GM12878 (cell line): ENCODE measurements at places on chromosomes 6 and 20. TPM values are rescaled to one million over a fixed set of nuclear protein-coding genes. Genes with fewer than 3 reads are reported as not detected.
A peak's percentile ranks its signal among the peaks of the same experiment; 100 is the strongest.

Gene ADTRP
- 0.84 and 1.2 TPM in 2 replicates for polyA plus RNA-seq

DNA sequence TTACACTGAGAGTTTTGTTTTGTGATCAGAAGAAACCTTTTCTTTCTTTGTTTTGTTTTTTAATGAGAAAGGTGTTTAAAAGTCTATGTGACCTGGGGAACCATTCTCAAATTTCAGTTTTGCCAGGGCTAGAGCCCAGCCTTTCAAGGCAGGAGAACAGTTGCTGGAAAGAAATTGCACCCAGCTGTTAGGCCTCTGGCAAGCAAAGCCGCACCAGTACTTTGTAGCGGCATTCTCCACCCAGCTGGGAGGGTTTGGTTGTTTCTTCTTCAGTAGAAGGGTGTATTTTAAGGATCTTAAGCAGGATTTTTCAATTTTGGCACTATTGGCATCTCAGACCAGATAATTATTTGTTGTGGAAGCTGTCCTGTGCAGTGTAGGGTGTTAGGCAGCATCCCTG lies 16.6 kb upstream of the MAPK13 start:
- H3K4me1 ChIP-seq, result peaks cover 45% of the 10 kb centered on the region
- no peaks in the 10 kb centered on the region for H3K27me3 ChIP-seq
- H3K4me3 ChIP-seq, result no peak overlapping the region
- DNase-seq, result no peak
- H3K36me3 ChIP-seq, result peaks cover 12% of the 10 kb centered on the region; the same call in 1 of the 2 replicates
- H3K27ac ChIP-seq, result peak overlapping the region; percentile 58

Gene TRAM2
- polyA plus RNA-seq, result 13.8 and 13.9 TPM in 2 replicates

DNA sequence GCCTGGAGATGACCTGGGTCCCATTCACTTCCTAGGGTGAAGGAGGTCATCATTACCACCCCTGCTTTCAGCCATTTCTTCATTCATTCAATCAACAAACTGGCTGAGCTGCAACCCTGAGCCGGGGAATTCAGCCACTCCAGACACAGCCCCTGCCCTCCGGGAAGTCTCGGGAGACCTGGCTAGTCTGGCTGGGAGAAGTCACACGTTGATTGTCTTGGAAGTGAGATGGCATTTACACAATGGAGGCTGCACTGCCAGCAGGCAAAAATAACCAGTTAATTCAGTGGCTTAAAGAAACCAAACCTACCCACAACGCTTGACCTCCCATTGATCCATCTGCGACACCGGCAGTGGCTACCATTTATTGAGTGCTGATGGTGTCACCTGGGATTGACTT lies 2.0 kb upstream of the PMEPA1 start:
- no peaks in the 10 kb centered on the region for H3K4me1 ChIP-seq
- no peak for DNase-seq
- no peaks in the 10 kb centered on the region for H3K36me3 ChIP-seq
- H3K4me3 ChIP-seq, result no peak overlapping the region
- no peak overlapping the region for H3K27ac ChIP-seq

- no peak overlapping the region for H3K4me3 ChIP-seq
- DNase-seq, result no peak
- H3K4me1 ChIP-seq, result no peaks in the 10 kb centered on the region
- no peaks in the 10 kb centered on the region for H3K27me3 ChIP-seq
- no peak overlapping the region for H3K27ac ChIP-seq
Observed at GRCh38 chr6:165585060-165585459, 78.0 kb downstream of the PDE10A start.

Gene PIGU
- 34.3 and 35.1 TPM in 2 replicates for polyA plus RNA-seq

GRCh38 chr6:156840606-156841005 lies 63.4 kb downstream of the ARID1B start:
- no peaks in the 10 kb centered on the region for H3K27me3 ChIP-seq
- no peak for DNase-seq
- H3K36me3 ChIP-seq, result peaks cover 4% of the 10 kb centered on the region
- H3K4me3 ChIP-seq, result no peak overlapping the region
- peak overlapping the region; percentile 30; the same call in 1 of the 2 replicates for H3K27ac ChIP-seq

DNA sequence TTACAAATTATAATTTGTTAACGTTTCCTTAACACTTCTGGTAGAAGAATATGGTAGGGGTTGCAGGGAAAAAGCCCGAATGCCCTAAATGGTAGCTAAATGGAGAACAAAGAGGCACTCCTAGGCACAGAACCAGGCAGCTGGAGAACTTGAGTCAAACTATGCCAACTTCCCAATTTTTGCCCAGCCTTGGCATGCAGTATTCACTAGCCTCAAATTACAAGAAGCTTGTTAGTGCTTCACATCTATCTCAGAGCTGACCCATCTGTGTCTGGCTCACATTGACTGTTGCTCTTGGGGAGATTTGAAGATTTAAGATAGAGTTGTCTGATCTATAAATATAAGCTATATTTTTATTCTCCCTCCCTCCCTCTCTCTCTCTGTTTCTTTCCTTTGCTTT lies 19.4 kb upstream of the LRFN2 start:
- no peak overlapping the region for H3K4me3 ChIP-seq
- H3K27me3 ChIP-seq, result 0 out of 2 replicates have a peak, but pooled peaks cover 2% of the 10 kb centered on the region
- H3K27ac ChIP-seq, result no peak overlapping the region
- H3K4me1 ChIP-seq, result no peaks in the 10 kb centered on the region
- H3K36me3 ChIP-seq, result no peaks in the 10 kb centered on the region

- no peaks in the 10 kb centered on the region for H3K36me3 ChIP-seq
- DNase-seq, result no peak
- H3K4me3 ChIP-seq, result no peak overlapping the region
- H3K27me3 ChIP-seq, result no peaks in the 10 kb centered on the region; the same call in 1 of the 2 replicates
- no peak overlapping the region for H3K27ac ChIP-seq
Observed at GRCh38 chr6:47252633-47253032, 57.1 kb downstream of the TNFRSF21 start.

DNA sequence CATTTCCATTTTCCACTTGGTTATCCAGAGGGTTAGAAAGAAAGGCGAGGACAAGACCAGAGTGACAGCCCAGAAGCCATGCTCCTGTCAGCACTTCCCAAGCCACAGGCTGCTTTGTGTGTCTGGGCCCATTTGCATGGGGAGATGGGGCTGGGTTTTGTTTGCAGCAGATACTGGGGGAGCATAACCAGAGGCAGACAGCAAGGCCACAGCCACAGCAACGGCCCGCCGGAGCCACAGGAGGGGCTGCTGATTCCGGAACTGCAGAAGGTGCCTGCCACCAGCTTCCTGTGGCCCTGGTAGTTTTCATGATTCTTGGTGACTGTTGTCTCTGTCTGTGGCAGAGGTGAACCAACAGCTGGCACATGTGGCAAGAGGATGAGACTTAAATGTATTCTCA lies 106.6 kb downstream of the DLL1 start:
- H3K4me3 ChIP-seq, result no peak overlapping the region
- H3K27me3 ChIP-seq, result no peaks in the 10 kb centered on the region
- no peak for DNase-seq
- no peak overlapping the region for H3K27ac ChIP-seq
- no peaks in the 10 kb centered on the region for H3K4me1 ChIP-seq

Gene TMEM200A
- 9.9 TPM in 2 replicates for polyA plus RNA-seq

- H3K27me3 ChIP-seq, result no peaks in the 10 kb centered on the region
- peaks cover 3% of the 10 kb centered on the region; the same call in 1 of the 2 replicates for H3K36me3 ChIP-seq
- H3K4me3 ChIP-seq, result no peak overlapping the region
- DNase-seq, result no peak
- peaks cover 20% of the 10 kb centered on the region for H3K4me1 ChIP-seq
Observed at GRCh38 chr20:35621560-35621946, 5.9 kb downstream of the SPAG4 start.

DNA sequence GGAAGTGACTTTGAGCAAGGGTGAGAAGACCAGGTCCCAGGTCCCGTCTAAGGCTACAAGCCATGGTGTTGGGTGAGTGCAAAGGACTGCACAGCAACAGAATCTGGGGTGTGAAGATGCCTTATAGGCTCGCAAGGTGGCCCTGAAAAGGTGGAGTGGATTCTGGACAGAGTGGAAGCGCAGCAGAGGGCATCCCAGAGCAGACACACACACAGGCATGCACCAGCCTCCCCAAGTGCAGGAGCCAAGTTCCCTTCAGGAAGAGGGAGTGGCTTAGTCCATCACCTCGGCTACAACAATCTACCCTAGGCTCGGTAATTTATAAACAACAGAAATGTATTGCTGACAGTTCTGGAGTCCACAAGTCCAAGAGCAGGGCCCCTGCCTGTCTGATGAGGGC lies 180.1 kb upstream of the PDE10A start:
- H3K27ac ChIP-seq, result no peak overlapping the region
- H3K36me3 ChIP-seq, result no peaks in the 10 kb centered on the region
- no peak for DNase-seq
- no peak overlapping the region for H3K4me3 ChIP-seq

- H3K27ac ChIP-seq, result no peak overlapping the region
- H3K4me3 ChIP-seq, result no peak overlapping the region
Observed at GRCh38 chr20:43863821-43864544, 50.7 kb upstream of the TOX2 start.

DNA sequence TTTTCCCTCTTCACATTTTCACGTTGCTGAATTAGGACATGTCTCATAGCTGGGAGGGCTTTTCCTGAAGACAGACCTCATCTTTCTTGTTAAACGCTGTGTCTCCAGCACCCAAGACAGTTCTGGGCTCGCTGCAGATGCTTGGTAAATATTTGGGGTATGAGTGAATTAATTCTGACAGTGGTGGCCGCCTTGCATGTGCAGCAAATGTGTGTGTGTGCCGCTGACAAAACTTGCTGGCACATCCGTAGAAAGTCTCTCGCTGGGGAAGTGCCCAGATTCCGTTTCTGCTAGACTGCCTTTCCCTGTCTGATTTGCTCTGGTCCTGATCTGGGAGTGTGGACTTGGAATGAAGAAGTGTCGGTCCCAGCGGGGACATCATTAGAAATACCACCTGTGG lies 48.2 kb upstream of the ZNFX1 start:
- DNase-seq, result no peak
- no peak overlapping the region for H3K4me3 ChIP-seq
- H3K36me3 ChIP-seq, result no peaks in the 10 kb centered on the region
- H3K4me1 ChIP-seq, result no peaks in the 10 kb centered on the region
- peaks cover 5% of the 10 kb centered on the region for H3K27me3 ChIP-seq
- H3K27ac ChIP-seq, result no peak overlapping the region

GRCh38 chr6:115969207-115969929 lies 91.3 kb downstream of the FRK start:
- H3K36me3 ChIP-seq, result no peaks in the 10 kb centered on the region
- no peak overlapping the region for H3K27ac ChIP-seq
- no peak overlapping the region for H3K4me3 ChIP-seq
- no peaks in the 10 kb centered on the region for H3K4me1 ChIP-seq
- no peaks in the 10 kb centered on the region for H3K27me3 ChIP-seq

DNA sequence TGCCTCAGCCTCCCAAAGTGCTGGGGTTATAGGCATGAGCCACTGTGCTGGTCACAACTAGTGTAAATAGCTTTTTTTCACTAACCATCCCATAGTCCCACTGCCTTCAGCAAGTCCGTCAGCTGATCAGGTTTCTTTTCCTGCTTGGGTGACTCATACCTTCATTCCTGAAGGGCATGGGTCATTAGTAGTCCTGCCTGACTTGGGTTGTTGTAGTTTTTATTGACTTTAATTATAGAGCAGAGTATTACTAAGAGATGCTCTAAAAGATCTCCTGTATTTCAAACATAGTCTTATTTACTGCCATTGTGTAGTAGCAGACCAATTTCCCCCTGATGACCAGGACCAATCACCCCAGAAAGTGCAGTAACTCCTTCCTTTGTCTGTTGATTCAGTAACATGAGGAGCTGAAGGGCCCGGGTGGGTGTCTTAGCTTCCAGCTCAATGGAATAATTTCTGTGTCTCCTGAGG lies 25.8 kb downstream of the HLA-C start:
- no peaks in the 10 kb centered on the region for H3K36me3 ChIP-seq
- no peaks in the 10 kb centered on the region for H3K27me3 ChIP-seq
- H3K4me1 ChIP-seq, result no peaks in the 10 kb centered on the region
- no peak overlapping the region for H3K4me3 ChIP-seq

Gene HDGFL1
- polyA plus RNA-seq, result 0.05 and 0.17 TPM in 2 replicates

Gene KIAA0408
- polyA plus RNA-seq, result not detected in 2 replicates

DNA sequence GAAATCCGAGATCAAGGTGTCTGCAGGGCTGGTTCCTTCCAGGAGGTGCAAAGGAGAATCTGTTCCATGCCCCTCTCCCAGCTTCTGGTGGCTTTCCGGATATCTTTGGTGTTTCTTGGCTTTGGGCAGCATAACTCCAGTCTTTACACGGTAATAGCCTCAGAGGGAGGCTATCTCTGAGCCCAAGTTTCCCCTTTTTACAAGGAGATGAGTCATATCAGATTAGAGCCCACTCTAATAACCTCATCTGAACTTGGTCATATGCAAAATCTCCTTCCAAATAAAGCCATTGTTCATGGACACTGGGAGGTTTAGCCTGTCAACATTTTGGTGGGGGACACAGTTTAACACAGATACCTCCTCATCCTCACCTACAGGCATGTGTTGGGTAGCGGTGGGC lies 213.7 kb downstream of the ATXN1 start:
- H3K27me3 ChIP-seq, result no peaks in the 10 kb centered on the region
- no peak overlapping the region for H3K4me3 ChIP-seq
- DNase-seq, result no peak
- H3K36me3 ChIP-seq, result no peaks in the 10 kb centered on the region; the same call in none of the 2 replicates

- H3K4me3 ChIP-seq, result no peak overlapping the region
- H3K27ac ChIP-seq, result no peak overlapping the region
- H3K4me1 ChIP-seq, result peaks cover 3% of the 10 kb centered on the region; the same call in 1 of the 2 replicates
- DNase-seq, result no peak
Observed at GRCh38 chr20:46377518-46377917, 28.9 kb downstream of the ELMO2 start.

GRCh38 chr20:59515013-59515905 lies 89.1 kb upstream of the PHACTR3 start:
- H3K4me3 ChIP-seq, result no peak overlapping the region
- no peak overlapping the region for H3K27ac ChIP-seq
- no peaks in the 10 kb centered on the region for H3K4me1 ChIP-seq

Gene PI3
- not detected in 2 replicates for polyA plus RNA-seq

DNA sequence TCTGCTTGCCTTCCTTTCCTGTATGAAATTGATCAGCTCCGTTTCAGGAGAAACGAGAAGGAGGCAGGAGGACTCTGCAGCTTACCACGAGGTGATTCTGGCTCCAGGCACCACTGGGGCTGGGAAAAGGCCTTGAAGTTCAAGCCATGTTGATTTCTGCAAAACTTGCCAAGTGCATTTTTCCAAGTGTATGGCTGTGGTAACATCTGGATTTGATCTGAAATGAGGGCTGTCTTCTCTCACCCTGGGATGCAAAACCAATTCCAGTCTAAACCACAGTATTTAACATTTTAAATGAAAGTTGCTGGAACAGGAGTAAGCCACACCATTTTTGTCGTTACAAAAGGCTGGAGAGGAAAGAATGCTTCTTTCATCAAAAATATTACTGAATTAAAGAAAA lies 36.1 kb upstream of the FAM210B start:
- H3K27me3 ChIP-seq, result no peaks in the 10 kb centered on the region
- no peak overlapping the region for H3K4me3 ChIP-seq
- H3K4me1 ChIP-seq, result no peaks in the 10 kb centered on the region
- DNase-seq, result no peak

GRCh38 chr6:49025273-49026240 lies 437.5 kb downstream of the MMUT start:
- no peak overlapping the region for H3K4me3 ChIP-seq
- no peaks in the 10 kb centered on the region for H3K36me3 ChIP-seq
- H3K27me3 ChIP-seq, result no peaks in the 10 kb centered on the region
- no peak overlapping the region for H3K27ac ChIP-seq
- H3K4me1 ChIP-seq, result no peaks in the 10 kb centered on the region

Gene NHLRC1
- 0.20 TPM in 1 of 2 replicates, not detected in the other for polyA plus RNA-seq

GRCh38 chr6:100962466-100962865 lies 81.3 kb upstream of the ASCC3 start:
- H3K27ac ChIP-seq, result no peak overlapping the region

- H3K27ac ChIP-seq, result no peak overlapping the region
- no peaks in the 10 kb centered on the region for H3K4me1 ChIP-seq
- peaks cover 3% of the 10 kb centered on the region for H3K27me3 ChIP-seq
- no peak for DNase-seq
- no peak overlapping the region for H3K4me3 ChIP-seq
- H3K36me3 ChIP-seq, result no peaks in the 10 kb centered on the region
Observed at GRCh38 chr6:71887006-71887743, 825 bp downstream of the RIMS1 start.

Gene WFDC5
- polyA plus RNA-seq, result 0.21 TPM in 1 of 2 replicates, not detected in the other
